ENCODE measurements at places on chromosomes 13 and 19. TPM values are rescaled to one million over a fixed set of nuclear protein-coding genes. Genes with fewer than 3 reads are reported as not detected.

GRCh38 chr19:28359431-28360414 is 853.2 kb downstream of the UQCRFS1 start:
- no peak for DNase-seq

DNA sequence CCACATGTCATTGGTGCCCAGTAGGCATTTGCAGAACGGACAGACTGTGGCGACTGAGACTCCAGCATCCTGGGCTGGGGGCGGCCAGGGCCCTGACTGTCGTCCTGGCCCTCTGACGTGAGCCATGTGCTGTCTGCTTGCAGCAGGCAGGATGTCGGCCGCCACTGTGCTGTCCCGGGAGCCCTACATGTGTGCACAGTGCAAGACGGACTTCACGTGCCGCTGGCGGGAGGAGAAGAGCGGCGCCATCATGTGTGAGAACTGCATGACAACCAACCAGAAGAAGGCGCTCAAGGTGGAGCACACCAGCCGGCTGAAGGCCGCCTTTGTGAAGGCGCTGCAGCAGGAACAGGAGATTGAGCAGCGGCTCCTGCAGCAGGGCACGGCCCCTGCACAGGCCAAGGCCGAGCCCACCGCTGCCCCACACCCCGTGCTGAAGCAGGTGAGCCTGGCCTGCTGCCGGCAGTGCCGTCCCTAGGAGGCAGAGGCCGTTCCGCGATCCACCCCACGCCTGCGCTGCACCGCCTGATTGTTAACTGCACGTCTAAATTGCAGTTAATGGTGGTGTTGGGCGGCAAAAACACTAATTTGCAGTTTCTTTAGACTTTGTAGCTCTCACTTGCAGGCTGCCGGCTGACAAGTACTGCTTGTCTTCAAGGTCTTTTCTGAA is 14.2 kb downstream of the TSSK6 start:
- no peak for DNase-seq

GRCh38 chr13:27355894-27356293 is 68.5 kb upstream of the GTF3A start:
- DNase-seq, result no peak

DNA sequence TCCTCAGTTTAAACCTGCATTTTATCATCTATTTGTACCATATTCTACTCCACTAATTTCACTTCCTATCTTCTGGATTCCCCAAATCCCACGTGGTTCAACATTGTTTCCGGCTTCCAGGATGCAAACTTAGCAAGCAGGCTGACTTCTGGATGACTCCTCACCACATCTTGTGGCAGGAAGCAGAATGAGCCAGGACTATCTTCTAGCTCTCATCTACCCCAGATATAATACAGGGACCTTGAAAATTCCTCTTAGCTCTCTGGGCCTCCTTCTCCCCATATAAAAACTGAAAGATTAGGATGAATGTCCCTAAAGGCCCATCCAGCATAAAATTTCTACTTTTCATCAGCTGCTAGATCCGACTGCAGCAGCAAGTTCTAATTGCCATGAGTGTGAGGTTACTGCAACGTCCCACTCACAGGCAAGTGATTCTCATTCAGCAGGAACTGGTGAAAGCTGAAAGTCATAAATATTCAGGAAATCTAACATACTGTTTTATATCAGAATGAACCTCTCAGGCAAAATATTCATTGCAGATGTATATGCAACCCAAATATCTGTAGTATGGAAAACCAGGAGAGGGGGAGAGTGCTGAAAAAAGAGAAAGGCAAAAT is 93.4 kb downstream of the KCTD12 start:
- DNase-seq, result no peak

GRCh38 chr13:42420304-42420703 is 148.4 kb downstream of the AKAP11 start:
- no peak for DNase-seq

- no peak for DNase-seq
Measured at GRCh38 chr19:10209315-10209714, 14.6 kb upstream of the DNMT1 start.

DNA sequence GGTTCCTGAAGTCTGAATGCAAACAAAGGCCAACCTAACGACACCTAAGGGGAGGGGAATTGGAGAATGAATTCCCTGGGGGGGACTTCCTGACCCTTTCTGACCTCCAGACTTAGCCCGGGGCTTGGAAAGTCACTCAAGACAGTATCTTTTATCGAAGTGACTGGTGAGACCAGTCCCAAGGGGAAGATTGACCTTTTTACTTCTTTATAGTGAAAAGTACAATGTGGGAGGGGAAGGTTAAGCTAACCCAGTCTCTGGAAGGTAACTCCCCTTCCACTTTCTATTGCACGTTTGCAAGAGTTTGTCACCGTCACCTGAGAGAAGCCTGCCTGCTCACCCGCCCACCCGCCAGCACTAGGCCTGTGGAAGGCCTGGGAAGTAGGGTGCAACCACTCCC is 111.9 kb downstream of the EFNB2 start:
- no peak for DNase-seq

DNA sequence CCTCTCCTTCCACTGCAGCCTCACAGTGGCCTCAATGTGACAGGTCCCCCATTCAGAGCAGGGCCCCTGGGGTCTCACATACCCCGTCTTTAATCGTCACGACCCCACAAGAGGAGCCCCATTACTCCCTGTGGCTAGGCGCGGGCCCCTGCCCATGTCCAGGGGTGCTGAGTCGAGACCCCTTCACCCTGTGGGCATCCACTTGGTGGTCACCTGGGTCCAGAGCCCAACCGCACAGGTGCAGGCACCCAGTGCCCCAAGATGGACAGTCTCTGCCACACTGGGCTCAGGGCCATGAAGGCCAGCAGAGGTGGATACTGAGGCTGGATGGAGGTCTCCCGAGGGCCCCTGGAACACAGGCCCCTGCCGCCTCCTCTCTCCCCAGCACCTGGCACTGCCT is 3.0 kb downstream of the TMEM259 start:
- DNase-seq, result no peak

- DNase-seq, result no peak
Measured at GRCh38 chr19:47243776-47244547, 12.4 kb upstream of the CCDC9 start.

GRCh38 chr13:95192998-95193397 is 108.3 kb downstream of the ABCC4 start:
- DNase-seq, result no peak

DNA sequence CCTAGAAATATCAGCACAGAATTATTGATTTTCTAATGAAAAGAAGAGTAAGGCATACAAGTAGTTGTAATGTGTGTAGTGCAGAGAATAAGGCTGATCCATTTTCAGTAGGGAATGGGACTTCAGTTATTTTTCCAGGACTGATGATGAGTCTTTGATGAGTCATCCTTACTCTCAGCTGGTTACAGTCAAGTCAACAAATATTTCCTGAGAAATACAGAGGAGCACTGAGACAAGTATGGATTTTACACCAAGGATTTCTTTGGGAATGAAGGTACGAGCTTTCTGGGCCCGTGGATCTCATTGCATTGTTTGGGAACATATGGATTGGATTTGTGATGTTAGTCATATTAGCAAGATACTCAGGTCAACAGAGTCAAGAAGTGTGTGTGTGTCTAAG is 502.7 kb downstream of the FGF9 start:
- DNase-seq, result peak; percentile 10

DNA sequence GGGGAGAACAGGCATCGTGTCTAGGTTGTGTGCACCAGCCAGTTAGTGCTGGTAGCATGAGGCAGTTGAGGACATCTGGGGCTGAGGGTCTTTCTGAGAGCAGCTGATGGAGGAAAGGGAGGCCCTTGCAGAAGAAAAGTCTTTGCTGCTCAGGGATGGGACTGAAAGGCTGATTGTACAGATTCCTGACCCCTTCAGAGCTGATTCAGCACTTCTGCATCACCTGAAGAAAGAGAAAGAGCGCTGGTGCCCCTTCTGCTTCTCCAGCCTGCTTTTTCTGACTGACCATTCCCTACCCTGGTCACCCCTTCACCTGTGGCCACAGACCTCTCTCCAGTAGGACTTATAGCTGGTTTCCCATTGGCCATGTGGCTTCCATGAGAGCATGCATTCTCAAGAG is 476.2 kb downstream of the TSHZ3 start:
- no peak for DNase-seq

- DNase-seq, result no peak
Measured at GRCh38 chr13:112696869-112697465, 7.1 kb downstream of the ATP11A start.

GRCh38 chr13:81171065-81171647 is 830.2 kb upstream of the SPRY2 start:
- DNase-seq, result peak; percentile 5

DNA sequence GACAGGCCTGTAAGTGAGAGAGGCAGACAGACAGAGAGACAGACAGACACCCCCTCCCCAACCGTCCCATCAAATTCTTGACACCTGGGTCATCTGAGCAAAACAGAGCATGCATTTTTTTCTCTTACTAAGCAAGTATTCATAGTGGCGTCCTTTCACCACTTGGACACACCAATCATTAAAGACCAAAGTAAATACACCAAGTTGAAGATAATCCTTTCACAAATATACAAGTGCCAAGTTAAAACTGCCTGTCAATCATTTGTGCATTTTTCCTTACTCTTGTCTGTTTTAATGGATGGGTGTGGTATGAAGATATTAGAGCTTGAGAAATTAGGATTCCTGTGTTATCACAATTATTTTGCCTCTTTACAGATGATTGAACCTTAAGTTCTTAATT is 337.3 kb downstream of the ATP8A2 start:
- DNase-seq, result no peak

DNA sequence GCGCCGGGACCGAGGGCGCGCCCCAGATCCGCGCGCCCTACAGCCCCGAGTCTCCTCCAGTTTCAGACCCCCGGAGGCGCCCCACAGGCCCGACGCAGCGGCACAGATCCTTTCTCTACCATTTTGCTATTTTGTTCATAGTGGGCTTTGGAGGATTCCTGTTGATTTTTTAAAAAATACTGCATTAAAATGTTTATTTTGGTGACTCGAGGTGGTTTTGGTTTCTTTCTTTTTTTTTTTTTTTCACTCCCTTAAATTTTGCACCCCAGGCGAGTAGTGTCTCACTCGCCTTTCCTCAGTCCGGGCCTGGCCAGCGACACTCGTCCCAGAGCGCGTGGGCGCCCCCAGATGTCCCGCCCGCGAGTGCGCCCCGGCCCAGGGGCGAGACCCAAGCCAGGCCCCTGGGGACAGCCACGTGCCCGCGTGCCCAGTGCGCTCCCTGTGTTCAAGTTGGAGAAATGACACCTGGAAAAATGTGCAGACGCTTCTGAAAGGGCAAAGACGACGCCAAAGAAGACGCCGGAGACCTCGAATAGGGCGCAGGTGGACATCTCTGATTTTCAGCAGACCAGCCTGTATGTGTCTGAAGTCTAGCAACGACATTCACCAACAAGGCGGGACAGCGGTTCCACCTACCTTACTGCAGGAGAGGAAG is 471 bp upstream of the INSR start:
- no peak for DNase-seq

DNA sequence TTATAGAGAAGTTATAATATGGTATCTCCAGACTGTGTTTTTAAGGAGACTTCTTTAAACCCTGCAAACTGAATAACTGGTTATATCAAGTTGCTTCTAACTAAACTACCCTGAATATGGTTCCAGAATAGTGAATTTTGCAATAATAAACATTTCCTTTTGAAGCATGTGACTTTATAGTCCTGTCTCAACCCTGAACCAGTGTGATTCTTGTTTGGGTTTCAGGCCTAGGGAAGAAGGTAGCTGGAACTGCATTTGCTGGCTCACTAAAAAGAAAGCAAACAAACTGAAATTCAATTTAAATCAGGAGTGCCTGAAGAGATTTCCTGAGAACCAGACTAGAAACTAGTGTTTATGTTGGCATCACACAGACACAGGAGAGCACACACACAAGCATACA is 4.9 kb downstream of the ARHGEF7 start:
- DNase-seq, result no peak

DNA sequence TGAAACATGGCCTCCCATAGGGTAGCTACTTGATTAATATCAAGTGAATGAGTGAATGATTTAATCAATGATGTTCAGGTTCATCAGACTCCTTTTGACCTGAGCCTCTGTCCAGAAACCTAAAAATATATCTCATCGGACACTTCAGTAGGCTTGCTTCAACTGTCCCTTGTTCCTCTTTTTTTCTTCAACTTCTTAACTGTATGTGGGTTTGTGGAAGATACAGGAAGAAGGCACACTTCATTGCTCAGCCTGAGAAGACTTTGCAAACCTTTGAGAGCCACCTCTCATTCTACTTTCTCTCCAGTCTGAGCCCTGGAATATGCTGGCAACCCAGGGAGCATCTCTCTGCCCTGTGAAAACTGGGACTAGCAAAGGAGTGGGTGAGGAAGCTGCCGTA is 557.0 kb downstream of the FGF9 start:
- no peak for DNase-seq

GRCh38 chr13:110458594-110459365 is 102.7 kb downstream of the RAB20 start:
- DNase-seq, result no peak

DNA sequence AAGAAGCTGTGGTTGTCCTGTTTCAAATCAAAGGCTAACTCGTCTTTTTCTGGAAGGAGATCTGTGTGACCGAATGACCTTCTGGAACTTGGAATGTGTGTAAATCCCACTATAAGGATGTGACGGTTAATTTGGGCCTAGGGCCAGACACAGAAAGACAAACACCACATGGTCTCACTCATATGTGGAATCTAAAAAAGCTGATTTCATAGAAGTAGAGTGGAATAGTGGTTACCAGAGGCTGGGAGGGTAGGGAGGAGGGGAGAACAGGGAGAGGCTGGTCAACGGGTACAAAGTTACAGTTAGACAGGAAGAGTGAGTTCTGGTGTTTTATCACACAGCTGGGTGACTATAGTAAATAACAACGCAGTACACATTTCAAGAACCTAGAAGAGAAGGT is 39.3 kb upstream of the RGCC start:
- DNase-seq, result no peak

DNA sequence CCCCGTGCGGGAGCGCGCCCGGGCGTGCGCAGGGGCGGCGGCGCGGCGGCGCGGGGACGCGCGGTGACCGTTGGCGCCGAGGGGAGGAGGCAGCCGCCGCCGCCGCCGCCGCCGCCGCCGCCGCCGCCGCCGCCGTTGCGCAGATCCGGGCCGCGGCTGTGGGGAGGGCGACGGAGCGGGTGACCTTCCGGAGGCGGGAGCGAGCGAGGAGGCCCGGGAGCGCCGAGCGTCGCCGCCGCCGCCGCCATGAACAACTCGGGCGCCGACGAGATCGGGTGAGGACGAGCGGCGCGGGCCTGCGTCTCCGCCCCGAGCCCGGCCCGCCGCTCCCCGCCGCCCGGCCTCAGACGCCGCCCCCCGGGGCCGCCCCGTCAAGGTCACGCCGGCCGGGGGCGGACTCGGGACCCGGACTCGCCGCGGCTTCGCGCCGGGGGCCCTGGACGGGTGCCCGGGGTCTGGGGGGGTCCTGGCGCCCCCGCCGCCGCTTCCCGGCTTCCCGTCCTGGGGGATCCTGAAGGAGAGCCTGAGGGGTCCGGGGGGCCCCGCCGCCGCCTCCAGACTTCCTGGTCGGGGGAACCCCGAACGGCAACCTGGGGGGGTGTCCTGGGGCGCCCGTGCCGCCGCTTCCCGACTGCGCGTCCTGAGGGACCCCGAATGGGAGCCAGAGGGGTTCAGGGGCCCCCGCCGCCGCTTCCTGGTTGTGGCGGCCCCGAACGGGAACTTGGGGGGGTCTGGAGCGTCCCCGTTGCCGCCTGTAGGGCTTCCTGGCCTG is at the start of gene DAZAP1:
Gene DAZAP1, plus strand, starts transcription at position 59 of the 772 bp plus-strand sequence. Its CDS starts 188 bp downstream, at position 247.
- DNase-seq, result no peak

The RTBDN gene
- 2.4 TPM for total RNA-seq

The NKPD1 gene
- total RNA-seq, result 0.05 TPM

The ZNF737 gene
- total RNA-seq, result 11.6 TPM

The SCEL gene
- total RNA-seq, result not detected

The STOML3 gene
- not detected for total RNA-seq

The PTH2 gene
- total RNA-seq, result not detected

The LSR gene
- 64.7 TPM for total RNA-seq

The ZNF714 gene
- 0.67 TPM for total RNA-seq

The SOHLH2 gene
- 0.08 TPM for total RNA-seq

The PSG6 gene
- total RNA-seq, result not detected

The PRR22 gene
- 5.9 TPM for total RNA-seq
